Left renal pelvis (tissue), 4 donors: ENCODE measurements at places on chromosomes 6 and 20. TPM values are rescaled to one million over a fixed set of nuclear protein-coding genes. Genes with fewer than 3 reads are reported as not detected.

DNA sequence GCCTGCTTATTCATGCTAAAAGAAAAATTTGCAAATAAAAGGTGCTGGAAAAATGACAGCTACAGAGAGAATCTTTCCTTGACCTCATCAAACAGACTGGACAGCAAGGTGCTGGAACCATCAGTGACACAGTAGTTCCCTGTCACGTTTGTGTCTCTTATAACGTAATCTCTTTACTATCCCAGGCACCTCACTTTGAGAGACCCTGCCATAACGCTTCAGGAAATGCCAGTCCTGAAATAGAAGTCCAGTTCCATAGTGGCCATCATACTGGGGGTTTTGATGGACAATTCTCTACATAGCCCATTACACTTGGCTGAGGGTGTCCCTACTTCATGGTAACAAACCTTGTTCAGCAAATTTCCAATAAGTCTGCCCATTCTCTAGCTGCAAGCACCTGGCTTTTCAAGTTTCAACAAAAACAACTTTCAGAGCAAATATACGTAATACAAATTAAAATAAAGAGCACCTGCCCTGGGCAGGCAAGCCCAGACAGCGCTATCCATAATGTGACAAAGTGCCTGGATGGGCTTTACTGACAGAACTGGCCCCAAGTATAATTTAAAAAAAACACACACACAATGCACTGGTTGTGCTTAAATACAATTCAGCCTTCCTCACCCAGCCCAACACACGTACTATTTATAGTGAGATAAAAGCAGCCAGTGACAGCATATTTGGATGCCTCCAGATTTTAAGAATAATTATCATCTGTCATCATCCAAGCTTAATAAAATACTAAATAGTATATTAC lies 38.7 kb downstream of the CNKSR3 start:
- no peak for DNase-seq

- DNase-seq = no peak
Observed at GRCh38 chr6:170459451-170459850, 93.7 kb downstream of the PSMB1 start.

DNA sequence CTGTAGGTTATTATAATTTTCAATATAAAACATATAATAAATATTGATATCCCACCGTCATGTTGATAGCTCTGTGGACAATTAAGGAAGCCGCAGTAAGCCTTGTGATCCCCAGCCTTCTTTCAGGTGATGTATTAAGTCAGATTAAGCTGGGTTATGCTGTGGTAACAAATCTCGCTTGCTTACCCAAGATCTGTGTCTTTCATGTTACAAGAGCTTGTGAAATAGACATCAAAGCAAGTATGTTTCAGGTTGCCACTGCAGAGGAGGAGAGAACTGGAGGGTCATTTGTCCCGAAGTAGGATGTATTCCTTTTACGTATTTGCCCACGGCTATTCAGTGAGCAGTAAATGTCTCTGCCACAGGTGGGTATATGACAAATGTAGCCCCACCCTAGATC lies 17.8 kb upstream of the BCKDHB start:
- DNase-seq = no peak

Gene LRRC73
- polyA plus RNA-seq = 0.89 TPM

DNA sequence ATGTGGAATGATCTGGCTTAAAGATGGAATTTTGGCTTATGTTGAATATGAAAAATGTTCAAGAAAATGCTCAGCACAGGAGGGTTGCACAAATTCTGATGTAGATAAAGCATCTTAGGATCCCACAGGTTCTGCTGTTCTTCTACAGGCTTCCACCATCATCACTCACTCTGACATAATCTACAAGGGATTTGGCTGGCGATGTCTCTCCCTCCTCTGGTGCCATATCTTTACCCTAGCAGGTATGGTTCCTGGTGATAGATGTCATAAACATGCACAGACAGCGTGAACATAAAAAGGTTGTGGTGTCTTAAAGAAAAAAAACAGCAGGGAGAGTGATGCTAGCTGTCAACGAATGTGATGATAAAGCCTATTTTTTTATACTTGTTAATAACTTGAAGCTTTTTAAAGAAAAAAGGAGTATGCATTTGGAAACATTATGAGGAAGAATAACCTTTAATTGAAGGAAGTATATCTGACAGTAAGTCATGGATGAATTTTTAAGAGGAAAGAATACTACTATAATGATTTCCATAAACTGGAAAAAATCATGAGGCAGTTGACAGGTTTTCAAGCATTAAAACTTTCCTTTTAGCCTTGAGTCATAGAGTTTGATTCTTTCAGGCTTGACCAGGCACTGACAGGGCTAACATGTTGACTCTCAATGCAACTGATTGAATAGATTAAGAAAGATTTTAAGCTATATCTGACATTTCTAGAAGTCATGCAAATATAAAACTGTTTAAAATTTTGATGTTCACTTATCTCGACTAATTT lies 50.1 kb downstream of the OGFRL1 start:
- no peak for DNase-seq

- no peak for DNase-seq
Observed at GRCh38 chr6:158653577-158654354, 3.9 kb downstream of the SYTL3 start.

GRCh38 chr6:53679446-53679933 lies 13.9 kb upstream of the KLHL31 start:
- DNase-seq = no peak

Gene ULBP3
- polyA plus RNA-seq = 3.7 TPM

Gene CFB
- polyA plus RNA-seq = 5.4 TPM

DNA sequence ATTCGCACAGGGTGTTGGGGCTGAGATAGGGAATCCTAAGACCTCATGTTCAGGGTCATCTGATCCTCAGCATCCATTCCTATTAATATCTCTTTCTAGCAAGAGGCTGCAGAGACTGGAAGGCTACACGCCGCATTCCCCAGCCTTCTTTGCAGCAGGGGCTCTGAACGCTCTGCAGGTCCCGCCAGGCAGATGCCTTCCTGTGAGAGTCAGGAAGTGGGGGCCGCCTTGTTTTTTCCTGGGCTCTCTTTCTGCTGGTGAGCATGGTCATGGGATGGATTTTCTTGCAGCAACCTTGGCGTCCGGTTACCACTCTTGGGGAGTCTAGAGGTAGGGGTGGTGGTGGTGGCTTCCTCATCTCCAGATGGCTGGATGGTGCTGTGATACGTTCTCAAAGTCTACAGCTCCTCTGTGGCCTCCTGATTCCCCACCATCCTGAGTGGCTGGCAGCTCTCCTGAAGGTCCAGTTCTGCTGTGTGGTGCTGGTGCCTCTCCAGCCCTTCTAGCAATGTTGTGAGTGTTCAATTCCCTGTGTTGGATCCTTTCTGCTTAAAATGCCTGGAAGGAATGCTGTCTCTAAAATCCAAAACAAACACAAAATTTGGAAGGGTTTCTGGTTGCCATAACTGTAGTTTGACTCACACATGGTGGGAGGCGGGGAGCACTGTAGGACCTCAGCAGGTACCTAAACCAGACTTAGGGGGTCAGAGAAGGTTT lies 111.9 kb downstream of the CEBPB start:
- no peak for DNase-seq

GRCh38 chr20:46108435-46108841 lies 9.7 kb upstream of the CD40 start:
- no peak for DNase-seq

Gene FHL5
- polyA plus RNA-seq = 0.37 TPM

Gene GNAS-AS1
- 0.78 TPM for polyA plus RNA-seq

DNA sequence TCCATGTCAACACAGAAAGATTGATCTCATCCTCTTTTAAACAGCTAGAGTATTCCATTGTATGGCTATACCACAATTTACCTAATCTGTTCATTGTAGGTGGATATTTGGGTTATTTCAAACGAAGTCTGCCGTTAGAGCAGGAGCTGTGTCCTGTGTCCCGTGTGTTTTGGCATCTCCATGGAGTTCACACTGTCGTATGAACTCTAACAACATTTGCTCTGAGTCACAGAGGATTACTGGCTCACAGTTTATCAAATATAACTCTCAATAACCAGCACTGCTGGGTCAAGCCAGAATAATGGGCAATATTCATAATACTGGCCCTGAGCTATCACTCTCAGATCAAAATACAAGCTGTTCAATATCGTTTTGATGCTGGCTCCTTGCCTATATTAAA lies 16.4 kb downstream of the TRAM2 start:
- DNase-seq = no peak

Gene APCDD1L
- 14.2 TPM for polyA plus RNA-seq
